ENCODE measurements at places on chromosomes 4 and X.
A peak's percentile ranks its signal among the peaks of the same experiment; 100 is the strongest.

- DNase-seq, result peak; percentile 48
Observed at GRCh38 chrX:49039598-49040375, 3.4 kb downstream of the TFE3 start.

DNA sequence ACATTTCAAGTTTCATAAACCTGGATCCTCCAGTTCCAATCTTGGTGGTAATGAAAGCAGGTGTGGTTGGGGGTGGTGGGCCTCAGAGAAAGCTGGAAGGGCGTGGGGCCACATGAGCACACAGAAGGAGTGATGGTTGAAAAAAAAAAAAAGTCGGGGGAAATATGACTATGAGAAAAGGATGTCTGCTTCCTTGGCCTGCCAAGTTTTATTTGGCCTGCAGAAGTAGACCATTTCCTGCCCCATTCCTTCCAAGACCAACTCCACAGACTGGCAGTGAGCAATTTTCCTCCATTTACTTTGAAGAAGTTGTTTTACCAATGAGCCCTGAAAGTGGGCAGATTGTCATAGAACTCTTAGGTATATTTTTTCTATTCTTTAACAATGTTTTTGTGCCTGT lies 43.3 kb downstream of the LNX1 start:
- DNase-seq, result no peak

DNA sequence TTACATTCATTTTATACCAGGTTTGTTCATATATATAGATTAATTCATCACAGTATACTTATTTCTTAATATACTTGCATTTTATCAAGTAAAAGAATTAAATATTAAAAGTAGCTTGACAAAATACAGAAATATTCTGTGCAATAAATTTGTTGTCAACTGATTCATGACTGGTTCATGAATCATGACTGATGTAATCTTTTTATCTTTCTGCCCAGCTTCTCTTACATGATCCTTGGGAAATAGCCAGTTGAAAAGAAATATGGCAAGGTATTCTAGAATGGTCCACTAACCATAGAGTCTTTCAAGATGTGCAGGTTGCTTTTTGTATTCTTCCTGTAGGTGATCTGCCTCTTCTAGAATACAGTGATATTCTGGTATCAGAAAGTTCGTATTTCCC lies 4.2 kb upstream of the CCNA2 start:
- DNase-seq, result no peak

DNA sequence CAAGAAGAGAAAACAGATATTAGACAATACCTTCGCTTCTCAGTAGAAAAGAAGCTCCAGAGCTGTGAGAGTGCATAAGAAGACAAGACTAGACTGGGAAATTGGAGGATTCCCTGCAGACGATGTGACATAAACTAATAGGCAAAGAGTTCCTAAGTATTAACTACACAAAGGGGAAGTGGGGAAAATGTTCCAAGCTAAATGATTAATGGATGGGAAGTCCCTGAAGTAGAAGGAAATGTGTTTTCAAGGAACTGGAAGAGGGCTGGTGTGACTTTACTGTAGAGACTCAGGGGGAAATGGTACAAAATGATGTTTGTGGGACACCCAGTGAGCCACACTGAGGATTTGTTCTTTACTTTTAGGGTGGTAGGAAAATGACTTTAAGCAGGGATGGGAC lies 69.7 kb upstream of the DCLK2 start:
- DNase-seq, result no peak

DNA sequence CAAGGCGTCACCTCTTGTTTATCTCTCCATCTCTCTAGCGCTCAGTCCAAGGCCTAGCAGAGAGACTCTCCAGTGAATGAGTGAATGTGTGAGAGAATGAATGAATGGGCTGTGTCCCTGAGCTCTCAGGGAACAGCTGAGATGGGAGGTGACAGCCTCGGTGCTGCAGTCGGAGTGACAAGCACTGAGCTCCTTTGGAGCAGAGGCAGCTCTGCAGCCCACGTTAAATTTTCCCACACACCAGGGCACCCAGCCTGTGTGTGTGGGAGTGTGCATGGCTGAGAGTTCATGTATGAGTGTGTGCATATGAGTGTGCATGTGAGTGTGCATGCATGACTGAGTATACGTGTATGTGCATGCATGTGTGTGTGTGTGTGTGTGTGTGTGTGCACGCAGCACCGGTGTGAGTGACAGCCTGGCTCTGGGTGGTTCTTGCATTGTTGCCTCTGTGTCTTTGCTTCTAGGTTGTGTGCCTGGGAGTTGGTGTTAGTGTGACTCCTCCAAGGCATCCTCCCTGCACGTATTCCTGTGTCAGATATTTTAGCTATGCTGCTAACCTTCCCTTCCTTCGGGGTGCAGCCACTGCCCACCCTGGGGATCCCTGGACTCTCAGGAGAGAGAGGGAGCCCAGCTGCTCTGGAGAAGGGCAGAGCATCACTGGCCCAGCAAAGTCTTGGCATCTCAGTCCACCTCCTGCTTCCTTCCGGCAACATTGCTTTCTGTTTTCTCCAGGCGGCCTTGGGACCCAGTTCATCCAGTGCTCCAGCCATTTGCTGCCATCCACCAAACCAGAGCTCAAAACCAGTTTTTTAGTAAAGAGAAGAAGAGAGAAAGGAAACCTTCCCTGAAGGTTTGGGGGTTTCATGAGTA lies 98.6 kb downstream of the PPP2R2C start:
- no peak for DNase-seq

DNA sequence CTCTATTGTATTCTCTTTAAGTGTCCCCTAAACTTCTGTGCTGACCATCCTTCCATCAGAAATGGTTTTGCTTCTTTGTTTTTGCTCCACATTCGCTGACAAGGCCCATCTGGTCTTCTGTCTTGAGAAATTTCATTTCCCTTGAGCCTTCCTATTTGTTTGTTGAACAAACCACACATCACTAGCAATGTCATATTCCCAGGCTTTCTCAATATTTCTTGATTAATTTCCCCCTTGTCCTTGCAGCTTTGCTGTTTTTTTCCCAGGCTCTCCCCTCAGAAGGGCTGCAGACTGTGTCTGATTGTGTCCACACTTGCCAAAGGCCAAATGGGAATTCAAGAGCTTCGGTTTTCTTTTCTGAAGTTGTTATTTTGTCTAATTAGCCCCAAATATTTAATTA lies 158.9 kb downstream of the MID1IP1 start:
- no peak for DNase-seq

GRCh38 chrX:14529290-14529989 lies at the start of gene GLRA2:
Gene GLRA2 (plus strand): TSS chrX:14529536. CDS start chrX:14530058, 522 bp downstream.
- no peak for DNase-seq

GRCh38 chrX:100635989-100636320 lies 651 bp downstream of the TSPAN6 start:
- DNase-seq, result no peak

DNA sequence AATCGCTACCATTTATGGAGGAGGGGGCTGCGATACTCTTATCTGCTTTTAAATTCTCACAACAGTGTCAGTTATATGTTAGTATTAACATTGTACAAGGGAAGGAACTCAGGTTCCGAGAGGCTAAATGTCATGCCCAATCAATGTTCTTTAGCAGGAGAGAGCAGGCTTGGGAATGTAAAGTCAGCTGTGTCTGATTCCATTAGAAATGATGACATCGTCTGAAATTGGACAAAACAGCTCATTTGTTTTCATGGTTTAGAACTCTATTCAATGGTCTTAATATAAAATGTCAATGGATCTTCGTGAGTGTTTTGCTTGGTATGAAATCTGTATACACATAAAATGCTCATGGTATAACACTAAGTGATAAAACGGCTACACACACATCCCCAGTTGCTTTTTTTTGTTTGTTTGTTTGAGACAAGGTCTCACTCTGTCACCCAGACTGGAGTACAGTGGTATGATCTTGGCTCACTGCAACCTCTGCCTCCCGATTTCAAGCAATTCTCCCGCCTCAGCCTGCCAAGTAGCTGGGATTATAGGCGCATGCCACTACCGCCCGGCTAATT lies 11.9 kb upstream of the SH3KBP1 start:
- DNase-seq, result no peak

DNA sequence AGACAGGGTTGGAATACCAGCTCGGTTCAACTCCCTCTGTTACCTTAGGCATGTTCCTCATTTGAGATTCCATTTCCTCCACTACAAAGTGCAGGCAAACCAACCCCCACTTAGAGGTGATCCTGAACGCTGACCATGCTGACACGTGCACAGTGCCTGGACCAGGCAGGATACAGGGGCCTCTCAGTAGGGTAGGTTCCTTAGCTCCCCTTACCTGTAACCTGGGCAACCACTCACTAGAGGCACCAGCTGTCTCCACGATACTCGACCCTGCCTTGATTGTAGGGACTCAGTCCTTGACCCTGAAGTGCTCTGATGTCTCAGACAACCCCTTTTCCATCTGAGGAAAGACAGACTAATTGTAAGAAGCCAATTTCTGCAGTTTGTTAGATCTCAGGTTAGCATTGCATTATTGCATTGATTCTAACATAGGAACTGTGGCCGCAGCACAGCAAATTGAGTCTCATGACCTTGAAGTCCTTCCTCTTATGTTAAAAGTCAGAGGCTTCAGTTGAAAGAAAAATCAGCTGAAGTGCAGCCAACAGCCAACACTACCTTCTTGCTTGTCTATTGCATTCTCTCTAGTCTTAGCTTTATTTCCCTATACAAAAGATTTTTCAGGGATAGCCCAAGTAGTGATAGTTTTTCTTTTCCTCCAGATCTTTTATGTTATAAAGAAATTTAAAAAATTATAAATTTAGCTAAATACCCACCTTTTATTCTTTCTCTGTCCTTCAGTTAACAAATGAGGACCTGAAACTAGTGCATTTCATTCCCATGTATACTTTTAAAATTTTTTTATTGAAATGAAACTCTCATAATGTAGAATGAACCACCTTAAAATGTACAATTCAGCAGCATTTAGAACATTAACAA lies 11.2 kb upstream of the C1QTNF7 start:
- DNase-seq, result no peak

DNA sequence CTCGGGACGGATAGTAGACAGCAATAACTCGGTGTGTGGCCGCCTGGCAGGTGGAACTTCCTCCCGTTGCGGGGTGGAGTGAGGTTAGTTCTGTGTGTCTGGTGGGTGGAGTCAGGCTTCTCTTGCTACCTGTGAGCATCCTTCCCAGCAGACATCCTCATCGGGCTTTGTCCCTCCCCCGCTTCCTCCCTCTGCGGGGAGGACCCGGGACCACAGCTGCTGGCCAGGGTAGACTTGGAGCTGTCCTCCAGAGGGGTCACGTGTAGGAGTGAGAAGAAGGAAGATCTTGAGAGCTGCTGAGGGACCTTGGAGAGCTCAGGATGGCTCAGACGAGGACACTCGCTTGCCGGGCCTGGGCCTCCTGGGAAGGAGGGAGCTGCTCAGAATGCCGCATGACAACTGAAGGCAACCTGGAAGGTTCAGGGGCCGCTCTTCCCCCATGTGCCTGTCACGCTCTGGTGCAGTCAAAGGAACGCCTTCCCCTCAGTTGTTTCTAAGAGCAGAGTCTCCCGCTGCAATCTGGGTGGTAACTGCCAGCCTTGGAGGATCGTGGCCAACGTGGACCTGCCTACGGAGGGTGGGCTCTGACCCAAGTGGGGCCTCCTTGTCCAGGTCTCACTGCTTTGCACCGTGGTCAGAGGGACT lies 5.7 kb upstream of the MSANTD1 start:
- no peak for DNase-seq

- DNase-seq, result no peak
Observed at GRCh38 chrX:110992611-110993010, 103.4 kb upstream of the PAK3 start.

DNA sequence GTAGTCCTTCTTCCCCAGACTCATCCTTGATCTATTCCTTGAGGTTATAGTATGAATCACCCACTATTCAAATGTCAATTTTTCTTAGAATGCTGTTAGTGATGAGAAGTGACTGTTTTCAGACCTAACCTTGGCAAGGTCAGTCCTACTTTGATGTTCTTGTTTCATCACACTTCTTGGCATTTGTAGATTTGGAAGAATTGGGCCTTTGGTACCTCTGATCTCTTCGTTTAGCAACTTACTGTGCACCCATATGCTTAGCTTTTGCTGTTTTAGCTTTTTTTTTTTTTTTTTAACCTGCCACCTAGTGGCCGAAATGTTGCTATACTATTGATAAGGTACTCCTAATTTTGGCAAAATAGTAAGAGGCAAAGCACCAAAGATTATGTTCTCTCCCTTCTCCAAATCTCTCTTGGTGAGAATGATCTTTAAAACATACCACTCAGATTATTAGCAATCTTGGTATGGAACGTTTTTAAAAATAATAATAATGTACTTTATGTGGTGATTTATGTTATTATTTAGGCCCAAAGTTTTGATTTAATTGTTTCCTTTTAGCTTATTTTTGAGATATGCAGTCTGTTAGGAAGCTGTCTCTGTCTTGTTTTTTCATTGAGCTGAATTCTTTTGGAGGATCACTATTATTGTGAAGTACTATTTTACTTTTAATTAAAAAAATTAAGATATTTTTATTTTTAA lies 16.6 kb downstream of the DCK start:
- DNase-seq, result no peak

GRCh38 chr4:181933471-181933870 lies 309.7 kb upstream of the TENM3 start:
- no peak for DNase-seq

- DNase-seq, result no peak
Observed at GRCh38 chr4:12633053-12633651, 851.0 kb downstream of the RAB28 start.

GRCh38 chr4:20576861-20577260 lies 123.4 kb upstream of the PACRGL start:
- no peak for DNase-seq

DNA sequence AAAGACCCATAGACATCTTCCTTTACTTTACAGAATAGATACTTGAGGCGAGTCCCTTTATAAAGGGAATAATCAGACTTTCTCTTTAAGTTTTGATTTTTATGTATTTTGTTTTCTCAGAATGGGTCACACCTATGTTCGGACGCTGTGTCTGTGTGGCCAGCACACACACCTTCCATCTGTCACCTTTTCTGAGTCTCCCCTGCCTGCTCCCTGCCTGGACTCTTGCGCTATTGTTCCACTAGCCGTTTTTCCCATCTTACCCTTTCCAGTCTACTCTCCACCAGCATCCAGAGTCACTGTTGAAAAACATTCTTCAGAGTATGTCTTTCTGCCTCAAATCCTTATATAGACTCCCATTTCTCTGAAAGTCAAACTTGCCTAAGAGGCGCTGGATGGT lies 236.1 kb downstream of the MAML3 start:
- DNase-seq, result no peak
